Liver (tissue), 10 donors: ENCODE measurements at places on chromosomes 16 and 17.

DNA sequence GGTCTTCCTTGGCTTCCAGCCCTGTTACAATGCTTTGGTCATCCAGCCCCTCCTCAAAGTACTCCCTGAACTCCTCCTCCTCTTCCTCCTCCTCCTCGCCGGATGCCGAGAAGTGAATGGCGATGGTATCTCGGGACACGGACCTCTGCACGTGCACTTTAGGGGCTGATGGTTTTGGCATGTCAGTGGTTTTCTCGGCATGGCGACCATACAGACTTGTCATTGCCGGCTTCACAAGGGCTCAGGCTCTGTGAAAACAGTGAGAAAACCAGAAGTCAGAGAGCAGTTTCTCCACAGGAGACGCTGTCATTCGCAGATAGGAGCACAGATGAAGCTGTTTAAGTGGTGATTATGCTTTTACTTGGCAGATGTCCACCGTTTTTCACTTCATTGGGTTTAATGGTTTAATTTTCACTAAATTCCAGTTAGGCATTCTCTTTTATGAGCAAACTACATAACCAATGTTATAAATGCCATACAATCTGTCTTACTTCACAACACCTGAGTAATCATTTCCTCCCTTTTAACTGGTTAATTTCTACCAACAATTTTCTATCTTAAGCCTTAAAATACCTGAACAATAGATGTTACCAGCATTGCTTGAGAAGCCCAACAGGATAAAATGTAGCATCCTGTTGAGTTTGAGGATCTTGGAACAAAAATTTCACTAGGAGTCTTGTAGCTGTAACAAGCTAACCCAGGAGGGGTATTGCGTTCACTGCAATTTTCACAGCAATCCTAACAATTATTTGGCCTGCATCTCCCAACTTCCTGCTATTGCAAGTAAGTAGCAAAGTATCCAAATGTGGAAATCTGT, 48.9 kb downstream of the TEX2 start:
- DNase-seq, result peak; percentile 56

- peak; percentile 45 for DNase-seq
Measured at GRCh38 chr16:23597003-23597756, 1.1 kb upstream of the NDUFAB1 start.

- DNase-seq, result no peak
Measured at GRCh38 chr16:50475170-50475569, 73.0 kb upstream of the NKD1 start.

DNA sequence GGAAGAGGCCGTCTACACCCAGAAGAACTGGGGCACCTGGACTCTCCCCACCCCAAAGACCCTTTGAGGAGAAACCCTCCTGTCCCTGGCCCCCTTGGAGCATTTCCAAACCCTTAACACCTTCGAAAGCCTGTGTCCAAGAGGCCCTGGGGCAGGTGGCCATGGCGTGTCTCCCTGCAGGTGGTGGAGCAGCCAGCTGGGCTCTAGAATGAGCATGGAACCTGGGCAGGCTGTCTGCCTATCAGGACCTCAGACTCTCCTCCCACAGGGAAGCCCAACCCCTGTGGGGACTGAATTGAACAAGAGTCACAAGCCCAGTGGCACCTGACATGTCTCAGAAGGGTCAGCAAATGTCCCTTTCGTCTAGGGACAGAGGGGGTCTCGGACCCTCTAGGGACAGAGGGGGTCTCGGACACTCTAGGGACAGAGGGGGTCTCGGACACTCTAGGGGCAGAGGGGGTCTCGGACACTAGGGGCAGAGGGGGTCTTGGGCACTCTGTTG, 8.4 kb downstream of the CBX4 start:
- no peak for DNase-seq

GRCh38 chr16:53891409-53892139, 187.6 kb downstream of the FTO start:
- DNase-seq, result no peak

GRCh38 chr16:77894162-77894561, 105.8 kb downstream of the VAT1L start:
- no peak for DNase-seq

- DNase-seq, result no peak
Measured at GRCh38 chr17:21452377-21453143, 76.4 kb downstream of the KCNJ12 start.

DNA sequence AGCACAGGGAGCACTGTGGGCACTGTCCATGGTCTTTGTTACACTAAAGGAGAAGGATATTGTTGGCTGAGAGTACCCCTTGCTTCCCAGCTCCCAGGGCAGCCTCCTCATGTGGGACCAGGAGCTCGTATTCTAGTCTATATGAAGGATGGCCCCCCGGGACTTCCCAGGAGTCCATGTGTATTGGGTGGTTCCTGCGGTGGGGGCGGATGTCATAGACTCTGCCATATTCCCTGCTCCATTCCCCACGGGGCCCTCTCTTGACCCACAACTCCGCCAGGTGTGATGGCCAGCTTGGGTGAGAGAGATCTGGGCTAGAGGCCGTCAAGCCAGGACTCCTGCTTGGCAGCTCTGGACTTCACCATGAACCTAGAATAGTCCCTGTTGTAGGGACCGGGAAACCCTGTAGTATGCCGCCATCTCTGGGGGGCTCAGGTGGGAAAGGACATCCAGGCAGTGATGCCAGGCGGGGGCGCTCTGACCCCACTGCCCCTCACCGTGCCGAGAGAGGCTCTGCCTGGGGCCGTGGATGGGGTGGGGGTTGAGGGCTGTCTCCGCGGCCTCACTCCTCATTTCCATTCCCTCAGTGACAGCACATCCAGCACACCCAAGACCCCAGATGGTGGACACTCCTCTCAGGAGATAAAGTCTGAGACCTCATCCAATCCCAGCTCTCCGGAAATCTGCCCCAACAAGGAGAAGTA, 37.8 kb downstream of the OR1D5 start:
- DNase-seq, result no peak

GRCh38 chr17:18988546-18989173, 15.9 kb downstream of the FAM83G start:
- DNase-seq, result peak; percentile 69

DNA sequence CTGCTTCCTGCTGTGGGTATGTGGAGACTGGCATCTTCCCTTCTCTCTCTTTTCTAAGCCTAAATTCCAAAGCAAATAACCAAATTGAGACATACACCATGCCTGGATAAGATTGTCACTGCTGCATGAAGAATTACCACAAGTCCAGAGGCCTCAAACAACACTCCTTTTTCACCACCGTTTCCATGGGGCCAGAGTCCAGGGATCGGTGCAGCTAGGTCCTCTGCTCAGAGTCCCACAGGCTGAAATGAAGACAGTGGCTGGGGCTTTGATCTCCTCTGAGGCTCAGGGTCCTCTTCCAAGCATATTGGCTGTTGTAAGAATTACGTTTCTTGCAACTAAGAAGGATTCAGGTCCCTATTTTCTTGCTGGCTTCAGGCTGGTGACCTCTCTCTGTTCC, 130.4 kb downstream of the SLC39A11 start:
- DNase-seq, result no peak

- no peak for DNase-seq
Measured at GRCh38 chr17:21214777-21215541, 998 bp upstream of the TMEM11 start.

DNA sequence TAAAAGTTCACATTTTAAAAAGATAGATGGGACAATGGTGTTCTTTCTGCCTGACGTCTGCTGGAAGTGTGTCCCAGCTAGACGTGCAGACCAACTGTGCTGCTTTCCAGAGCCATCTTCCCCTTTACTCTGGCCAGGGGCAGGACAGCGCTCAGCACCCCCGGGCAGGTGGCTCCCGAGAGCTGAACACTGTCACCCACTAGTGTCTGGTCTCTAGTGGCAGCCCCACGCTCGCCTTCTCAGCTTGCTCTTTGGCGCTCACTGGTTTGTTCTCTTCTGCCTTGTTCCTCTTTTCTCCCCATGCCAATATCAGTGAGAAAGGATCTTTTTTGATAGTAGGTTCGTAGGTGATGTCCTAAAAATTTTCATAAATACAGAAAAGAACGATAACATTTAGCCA, 25.7 kb downstream of the ZC3H18 start:
- DNase-seq, result no peak

- DNase-seq, result no peak
Measured at GRCh38 chr16:1989209-1990100, at the start of gene SYNGR3. TSS of gene SYNGR3 (plus strand) at chr16:1989970. CDS start at chr16:1990103, 133 bp downstream.

DNA sequence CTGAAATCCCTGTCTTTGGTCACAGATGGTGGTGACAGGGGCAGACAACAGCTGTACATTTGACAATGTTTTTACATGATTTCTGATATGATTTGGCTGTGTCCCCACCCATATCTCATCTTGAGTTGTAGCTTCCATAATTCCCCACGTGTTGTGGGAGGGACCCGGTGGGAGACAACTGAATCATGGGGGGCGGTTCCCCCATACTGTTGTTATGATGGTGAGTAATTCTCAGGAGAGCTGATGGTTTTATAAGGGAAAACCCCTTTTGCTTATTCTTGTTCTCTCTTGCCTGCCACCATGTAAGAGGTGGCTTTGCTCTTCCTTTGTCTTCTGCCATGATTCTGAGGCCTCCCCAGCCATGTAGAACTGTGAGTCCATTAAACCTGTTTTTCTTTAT, 353.9 kb downstream of the CPPED1 start:
- no peak for DNase-seq

GRCh38 chr17:21291862-21292261, 7.4 kb downstream of the MAP2K3 start:
- no peak for DNase-seq

GRCh38 chr17:82743344-82744219, 8.2 kb downstream of the FN3K start:
- no peak for DNase-seq

DNA sequence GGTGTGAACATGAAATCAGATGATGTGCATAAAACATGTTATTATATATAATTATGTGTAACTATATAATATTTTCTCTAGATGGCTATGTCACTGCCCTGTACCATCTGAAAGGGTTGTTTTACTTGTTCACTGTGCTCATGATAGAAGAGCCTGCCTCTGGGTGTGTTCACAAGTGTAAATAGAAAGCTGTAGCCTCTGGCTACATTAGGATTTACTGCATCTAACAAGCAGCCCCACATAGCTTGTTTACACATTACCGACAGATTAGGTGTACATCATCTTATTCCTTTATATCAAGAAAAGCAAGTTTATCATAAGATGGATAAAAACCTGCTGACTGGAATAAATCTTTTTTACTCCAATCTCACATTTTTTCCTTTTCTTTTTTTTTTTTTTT, 46.1 kb downstream of the CHD9 start:
- no peak for DNase-seq

DNA sequence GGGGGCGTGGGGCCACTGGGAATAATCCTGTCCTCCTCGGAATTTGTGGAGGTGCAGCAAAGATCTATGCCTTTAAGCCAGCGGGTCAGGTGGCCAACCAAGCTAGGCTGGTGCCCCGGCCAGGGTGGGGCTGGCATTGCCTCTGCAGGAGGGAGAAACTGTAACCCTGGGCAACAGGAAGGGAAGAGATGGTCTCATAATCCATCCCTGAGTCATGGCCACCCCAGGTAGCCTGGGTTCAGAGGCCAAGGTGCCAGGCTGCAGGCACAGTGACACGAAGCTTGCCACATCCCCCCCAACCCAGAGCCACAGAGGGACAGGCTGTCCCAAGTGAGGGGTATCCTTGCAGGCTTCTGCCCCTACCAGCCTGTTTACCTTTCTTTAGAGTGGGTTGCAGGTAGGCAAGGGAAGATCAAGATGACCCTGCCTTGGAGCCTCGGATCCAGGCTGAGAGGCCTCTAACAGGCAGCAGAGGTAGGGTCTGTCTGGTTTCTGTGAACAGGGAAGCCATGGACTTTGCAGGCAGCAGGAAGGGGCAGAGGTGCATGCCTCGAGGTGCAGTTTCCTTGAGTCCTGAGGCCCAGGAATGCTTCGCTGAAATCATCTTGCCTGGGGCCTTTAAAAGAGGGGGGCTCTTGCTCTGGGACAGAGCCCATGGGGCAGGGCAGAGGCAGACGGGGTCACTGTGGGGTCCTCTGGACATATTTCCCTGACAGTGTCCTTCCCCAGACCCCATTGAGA, 4.0 kb downstream of the LASP1 start:
- DNase-seq, result no peak

DNA sequence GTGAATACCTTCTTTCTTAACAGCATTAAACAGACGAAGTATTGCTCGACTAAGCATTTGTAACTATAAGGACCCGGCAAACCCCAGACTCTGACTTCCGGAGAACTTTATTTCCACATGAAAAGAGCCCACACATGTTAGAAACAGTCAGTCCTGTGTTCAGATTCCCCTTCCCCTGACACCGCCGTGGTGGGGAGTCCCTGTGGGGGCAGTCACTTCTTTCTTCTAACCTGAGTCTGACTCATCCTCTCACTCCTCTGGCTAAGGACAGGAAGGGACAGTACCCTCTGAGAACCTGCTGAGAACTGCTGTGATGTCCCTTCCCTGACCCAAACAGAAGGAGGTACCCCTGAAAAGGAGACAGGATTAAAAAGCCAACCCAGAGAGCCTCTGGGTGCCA, 165.1 kb downstream of the XYLT1 start:
- no peak for DNase-seq

DNA sequence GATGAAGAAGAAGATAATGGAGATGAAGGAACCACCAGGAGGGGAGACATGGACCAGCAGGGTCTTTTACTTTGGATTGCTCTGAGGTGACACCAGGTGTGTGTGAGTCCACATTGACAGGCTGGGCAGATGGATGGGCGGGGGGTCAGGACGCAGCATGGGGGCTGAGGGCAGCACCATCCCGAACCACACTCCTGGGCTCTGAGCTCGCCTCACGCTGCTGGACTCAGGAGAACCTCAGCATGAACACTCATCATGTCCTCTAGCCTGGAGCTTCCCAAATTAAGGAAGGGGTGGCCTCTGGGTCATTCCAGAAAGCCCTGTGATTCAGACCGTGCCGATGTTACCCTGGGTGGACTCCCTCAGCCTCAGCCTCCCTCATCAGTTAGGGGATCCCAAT, 50.4 kb upstream of the MAP3K14 start:
- no peak for DNase-seq

- DNase-seq, result no peak
Measured at GRCh38 chr17:40069751-40070708, 7.3 kb downstream of the THRA start.

DNA sequence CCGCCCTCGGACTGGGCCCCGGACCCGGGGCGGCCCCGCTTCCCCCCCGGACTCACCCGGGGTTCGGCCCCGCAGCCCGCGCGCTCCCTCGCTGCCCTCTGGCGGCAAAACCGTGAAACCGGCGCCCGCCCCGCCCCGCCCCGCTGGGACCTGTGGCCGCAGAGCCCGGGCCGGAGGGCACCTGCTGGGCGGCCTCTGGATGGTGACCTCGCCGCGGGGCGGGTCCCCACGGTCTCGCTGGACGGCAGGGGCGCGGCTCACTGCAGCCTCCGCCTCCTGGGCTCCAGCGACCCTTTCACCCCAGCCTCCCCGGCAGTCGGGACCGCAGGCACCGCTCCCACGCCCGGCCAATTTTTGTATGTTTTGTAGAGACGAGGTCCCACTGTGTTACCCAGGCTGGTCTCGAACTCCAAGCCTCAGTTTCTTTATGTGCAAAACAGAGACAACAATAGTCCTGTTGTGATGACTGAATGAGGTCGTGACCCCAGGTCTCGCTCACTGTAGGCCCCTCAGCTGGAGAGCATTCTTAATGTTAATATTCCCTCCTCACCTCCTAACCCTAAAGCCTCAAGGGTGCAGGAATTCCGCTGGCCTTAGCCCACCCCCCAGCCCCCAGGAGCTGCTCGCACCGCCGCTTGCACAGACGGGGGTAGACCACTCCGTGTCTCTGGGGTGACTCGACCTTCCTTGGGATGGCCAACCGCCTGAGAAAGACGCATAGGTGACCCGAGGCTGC, 33.7 kb upstream of the RPH3AL start:
- peak; percentile 84 for DNase-seq

- no peak for DNase-seq
Measured at GRCh38 chr17:4187076-4187475, 44.1 kb downstream of the CYB5D2 start.

GRCh38 chr16:11107780-11108465, 148.1 kb downstream of the SOCS1 start:
- no peak for DNase-seq
